ENCODE measurements at places on chromosomes 12 and 14.

DNA sequence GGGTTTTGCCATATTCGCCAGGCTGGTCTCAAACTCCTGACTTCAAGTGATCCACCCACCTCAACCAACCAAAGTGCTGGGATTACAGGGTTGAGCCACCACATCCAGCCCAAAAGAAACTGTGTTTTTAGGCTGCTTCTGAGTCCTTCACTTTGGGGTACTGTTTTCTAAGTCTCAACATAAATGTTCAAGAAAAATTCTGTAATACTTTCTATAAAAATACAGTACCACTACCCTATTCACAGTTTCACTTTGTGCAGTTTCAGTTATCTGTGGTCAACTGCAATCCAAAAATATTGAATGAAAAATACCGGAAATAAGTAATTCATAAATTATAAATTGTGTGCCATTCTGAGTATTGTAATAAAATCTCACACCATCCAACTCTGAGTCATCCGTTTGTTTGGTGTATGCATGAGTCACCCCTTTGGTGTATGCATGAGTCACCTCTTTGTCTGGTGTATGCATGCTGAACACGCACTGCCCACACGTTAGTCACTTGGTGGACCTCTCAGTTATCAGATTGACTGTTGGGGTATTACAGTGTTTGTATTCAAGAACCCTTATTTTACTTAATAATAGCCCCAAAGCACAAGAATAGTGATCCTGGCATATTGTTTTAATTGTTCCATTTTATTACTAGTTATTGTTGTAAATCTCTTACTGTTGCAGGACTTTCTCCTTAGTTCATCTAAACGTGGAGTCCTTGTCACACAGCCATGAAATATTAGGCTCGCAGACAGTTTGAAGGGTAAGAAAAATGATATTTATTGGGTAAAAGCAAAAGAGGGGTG is 190.2 kb downstream of the FSCB start:
- DNase-seq: peak; percentile 78

- DNase-seq: no peak
Measured at GRCh38 chr14:49875640-49876198, 17.2 kb upstream of the ARF6 start.

DNA sequence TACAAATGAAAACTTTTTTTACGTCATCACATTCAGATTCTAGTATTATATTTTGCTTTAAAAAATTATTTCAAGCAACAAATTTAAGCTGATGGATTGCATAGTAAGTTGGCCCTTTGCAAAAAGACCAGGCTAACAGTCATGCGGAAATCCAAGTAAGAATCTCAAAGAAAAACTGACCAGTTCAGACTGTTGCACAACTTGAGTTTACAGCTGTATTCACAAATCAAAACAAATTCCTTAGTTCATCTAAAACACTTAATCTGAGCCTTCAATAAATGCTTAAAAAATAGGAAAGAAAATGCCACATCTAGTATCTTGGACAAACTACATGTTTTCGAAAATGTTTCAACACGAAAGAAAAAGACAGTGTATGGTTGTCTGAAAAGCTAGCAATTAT is 847 bp downstream of the CCDC59 start:
- DNase-seq: no peak

- DNase-seq: no peak
Measured at GRCh38 chr12:31016057-31016456, 57.6 kb upstream of the DDX11 start.

GRCh38 chr12:121132601-121133481 is at the start of gene P2RX7:
Gene P2RX7, plus strand, starts transcription at chr12:121132876. Its CDS starts 95 bp downstream, at chr12:121132971.
- DNase-seq: peak; percentile 3

- DNase-seq: no peak
Measured at GRCh38 chr14:24254630-24255392, 8.2 kb downstream of the TGM1 start.

DNA sequence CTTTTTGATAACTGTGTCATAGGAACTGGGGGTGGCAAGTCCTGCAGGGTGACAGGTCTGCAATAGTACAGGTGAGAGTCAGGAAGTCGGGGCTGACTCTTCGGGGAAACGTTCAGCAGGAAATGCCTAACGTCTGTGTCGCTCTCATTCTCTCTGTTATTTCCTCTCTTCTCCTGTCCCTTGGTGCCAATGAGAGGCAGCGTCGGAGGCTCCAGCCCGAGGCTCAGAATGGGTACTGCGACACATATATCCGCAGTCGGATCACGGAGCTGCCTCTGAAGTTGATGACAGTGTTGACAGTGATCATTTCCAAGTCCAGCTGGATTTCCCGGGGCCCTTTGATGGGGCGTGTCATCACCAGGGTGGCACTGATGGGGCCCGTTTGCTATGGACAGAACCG is 2.7 kb upstream of the TC2N start:
- no peak for DNase-seq

DNA sequence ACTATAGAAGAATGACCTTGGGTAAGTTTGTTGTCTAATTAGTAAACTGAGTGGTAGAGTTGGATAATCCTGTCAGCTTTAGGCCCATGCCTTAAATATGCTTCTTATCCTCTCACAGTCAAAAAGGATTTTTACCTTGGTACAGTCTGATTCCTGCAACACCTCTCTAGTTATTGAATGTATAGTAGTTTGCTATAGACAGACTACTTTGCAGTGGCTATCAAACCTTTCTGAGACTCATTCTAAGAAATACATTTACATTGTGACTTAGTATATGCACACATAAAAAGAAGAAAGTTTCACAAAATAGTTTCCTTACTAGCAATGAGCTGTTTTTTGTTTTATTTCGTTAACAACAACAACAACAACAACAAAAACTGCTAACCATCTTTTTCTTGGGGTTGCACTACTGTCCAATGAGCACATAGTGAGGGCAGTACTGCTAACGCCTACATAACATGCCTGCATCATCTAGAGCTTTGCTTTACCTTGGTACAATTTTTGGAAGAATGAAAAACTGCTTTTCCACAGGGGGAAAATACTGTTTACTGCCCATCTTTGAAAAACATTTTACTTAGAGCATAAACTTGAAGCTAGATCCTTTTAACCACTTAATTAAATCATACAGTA is 28.5 kb downstream of the WNK1 start:
- DNase-seq: no peak

GRCh38 chr14:99595034-99595433 is 9.0 kb downstream of the CCDC85C start:
- no peak for DNase-seq

- no peak for DNase-seq
Measured at GRCh38 chr12:117361347-117361751, at the start of gene NOS1. Gene NOS1, minus strand, starts transcription at chr12:117361626. Its CDS starts 30,557 bp downstream, at chr12:117331069.

- DNase-seq: no peak
Measured at GRCh38 chr12:7781274-7781673, 7.9 kb upstream of the NANOG start.

- DNase-seq: no peak
Measured at GRCh38 chr12:65300679-65301349, 22.3 kb downstream of the MSRB3 start.

DNA sequence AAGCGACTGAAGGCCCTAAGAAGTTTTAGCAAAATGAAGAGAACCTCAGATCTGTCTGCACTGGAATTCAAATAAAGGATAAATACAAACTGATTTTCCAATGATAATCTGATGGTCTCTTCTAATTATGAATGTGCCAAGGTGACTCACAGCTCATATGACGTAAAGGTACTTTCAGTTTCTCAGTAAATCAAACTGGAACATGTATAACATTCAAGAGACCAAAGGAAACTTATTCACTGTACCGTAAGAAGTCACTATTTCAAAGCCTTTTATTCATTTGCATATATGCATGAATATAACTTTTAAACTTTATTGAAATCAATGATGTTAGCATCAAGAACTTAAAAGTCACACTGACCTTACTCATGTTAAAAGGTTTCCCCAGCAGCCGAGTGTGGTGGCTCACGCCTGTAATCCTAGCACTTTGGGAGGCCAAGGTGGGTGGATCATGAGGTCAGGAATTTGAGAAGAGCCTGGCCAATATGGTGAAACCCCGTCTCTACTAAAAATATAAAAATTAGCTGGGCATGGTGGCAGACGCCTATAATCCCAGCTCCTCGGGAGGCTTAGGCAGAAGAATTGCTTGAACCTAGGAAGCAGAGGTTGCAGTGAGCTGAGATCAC is 52.2 kb downstream of the ATXN2 start:
- DNase-seq: no peak

DNA sequence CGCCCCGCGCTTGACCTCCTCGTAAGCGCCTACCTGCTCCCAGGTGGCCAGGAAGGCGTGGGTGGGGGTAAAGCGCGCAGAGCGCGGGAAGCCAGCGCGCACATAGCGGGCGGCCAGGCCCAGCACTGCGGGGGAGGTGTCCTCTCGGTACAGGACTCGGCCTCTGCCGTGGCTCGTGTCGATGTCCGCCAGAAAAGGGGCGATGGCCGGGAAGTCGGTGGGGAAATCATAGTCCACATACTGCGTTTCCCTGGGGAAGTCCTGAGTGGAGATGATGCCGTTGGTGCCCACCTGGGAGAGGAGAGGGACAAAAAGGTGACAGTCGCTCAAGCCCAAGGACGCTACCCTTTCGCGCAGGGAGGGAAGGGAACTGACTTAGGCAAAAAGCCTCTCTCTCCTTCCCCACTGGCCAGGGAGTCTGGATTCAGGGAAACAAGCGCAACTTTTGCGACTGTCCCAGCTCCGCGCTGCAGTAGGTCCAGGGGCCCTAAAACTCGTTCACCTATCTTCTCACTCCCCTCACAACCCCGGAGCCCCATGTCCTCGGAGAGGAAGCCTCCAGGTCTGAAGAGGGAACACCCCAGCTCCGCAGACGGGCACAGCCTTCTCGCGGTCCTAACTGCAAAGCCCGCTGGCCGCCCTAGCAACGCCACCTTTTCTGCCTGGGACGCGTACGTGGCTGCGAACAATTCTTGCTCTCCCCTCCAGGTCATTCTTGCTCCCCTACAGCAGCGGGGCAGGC is 815 bp downstream of the NID2 start:
- DNase-seq: no peak

DNA sequence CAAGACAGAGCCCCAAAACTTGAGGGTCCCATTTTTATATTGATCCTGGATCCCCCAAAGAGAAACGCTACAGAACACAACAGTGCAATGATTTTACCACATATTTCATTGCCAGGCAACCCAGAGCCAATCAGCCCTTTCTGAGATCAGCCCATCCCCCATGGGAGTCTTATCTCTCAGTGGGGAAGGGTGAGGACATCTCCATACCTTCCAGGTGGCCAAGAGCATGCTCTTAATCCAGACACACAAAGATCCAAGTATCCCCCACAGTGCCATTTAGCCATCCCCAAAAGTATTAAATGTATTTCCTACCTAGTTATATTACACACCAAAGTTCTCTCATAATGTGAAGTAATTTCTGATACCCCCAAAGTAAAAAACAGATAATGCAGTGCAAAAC is 62.6 kb upstream of the AMN start:
- DNase-seq: no peak

GRCh38 chr12:43038991-43039390 is 449.4 kb upstream of the PRICKLE1 start:
- DNase-seq: no peak

DNA sequence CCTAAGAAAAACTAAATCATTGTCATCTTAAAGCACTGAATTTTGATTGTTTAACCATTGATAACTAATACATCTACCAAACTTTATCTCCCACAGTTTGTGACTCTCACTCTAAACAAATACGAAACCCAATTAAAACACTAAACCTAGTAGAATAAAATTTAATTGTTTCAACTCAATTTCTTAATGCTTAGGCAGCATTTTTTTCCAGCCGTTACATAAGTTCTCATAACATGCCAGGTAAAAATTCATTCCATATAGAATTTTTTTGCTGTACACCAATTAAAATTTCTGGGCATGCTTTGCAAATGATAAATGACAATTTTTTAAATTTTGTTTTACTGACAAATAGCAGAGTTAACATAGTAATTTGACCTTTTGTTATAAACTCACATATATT is 658.2 kb upstream of the FLRT2 start:
- no peak for DNase-seq

DNA sequence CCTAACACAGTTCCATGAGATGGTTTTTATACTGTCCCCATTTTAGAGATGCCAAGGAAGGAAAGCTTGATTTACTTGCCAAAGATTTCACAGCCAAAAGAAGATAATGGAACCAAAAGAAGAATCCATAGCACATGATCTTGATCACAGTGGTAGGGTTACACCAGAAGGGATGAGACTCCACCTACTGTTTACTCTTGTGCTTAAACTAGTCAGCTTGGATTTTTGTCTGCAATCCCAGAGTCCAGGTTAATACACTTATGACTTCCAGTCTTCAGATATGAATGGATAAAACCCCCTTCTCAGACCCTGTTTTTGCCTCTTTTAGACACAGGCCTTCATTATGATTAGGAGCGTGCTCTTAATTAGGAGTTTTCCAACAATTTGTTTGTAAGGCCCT is 454.2 kb downstream of the AEBP2 start:
- DNase-seq: no peak
